ENCODE measurements at places on chromosomes 5 and 9.

GRCh38 chr5:81838307-81838906 lies 87.5 kb upstream of the SSBP2 start:
- no peak for DNase-seq

DNA sequence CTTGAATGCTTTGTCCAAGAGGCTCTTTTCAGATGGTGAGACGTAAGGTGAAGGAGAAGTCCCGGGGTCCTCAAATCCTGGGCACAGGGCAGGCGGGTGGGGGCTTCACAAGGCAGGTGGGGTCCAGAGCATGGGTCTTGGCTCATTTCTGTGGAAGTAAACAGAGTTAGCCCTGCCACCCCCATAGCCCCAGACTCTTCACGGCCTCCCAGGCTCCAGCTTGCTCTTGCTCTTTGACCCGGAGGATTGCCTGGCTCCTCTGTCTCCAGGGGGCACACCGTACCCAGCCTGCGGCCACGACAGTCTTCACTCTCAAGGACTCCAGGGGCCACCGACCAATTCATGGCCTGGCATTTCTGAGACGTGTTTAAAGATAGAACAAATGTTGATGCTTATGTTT lies 28.8 kb upstream of the POMT1 start:
- DNase-seq, result no peak

GRCh38 chr9:113567361-113568080 lies 104.0 kb downstream of the RGS3 start:
- no peak for DNase-seq

DNA sequence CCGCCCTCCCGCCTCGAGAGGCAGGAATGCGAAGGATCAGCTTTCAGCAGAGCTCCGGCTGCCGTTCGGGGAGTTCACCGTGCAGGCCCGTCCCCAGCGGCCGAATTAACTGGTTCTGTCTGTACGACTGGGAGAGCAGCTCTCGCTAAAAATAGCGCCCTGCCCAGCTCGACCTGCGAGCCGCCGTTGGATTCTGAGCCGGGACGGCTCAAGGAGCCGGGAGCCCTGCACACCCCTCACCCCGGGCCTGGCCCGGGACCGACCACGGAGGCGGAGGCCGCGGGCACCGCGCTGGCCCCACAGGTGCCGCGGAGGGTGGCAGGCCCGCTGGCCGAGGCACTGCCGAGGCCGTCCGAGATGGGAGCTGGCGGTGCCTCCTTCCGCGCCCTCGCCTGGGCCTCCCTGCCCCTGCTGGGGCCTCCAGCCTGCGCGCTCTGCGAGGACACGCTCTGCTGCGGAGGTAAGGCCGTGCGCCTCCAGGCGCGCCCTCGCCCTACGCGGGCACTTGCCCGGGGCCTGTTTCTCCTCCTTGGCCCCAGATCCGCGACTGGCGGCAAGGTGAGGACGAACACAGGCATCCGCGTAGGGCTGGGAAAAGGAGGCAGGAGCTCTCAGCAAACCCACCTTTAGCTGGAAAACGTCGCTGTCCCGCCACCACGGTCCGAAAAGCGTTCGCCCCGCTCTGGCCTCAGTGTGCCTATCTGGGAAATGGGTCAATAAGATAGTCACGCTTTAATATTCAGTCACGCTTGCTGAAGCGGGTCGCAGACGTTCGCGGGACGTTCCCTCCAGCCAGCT lies 53.1 kb upstream of the DAB2IP start:
- no peak for DNase-seq

DNA sequence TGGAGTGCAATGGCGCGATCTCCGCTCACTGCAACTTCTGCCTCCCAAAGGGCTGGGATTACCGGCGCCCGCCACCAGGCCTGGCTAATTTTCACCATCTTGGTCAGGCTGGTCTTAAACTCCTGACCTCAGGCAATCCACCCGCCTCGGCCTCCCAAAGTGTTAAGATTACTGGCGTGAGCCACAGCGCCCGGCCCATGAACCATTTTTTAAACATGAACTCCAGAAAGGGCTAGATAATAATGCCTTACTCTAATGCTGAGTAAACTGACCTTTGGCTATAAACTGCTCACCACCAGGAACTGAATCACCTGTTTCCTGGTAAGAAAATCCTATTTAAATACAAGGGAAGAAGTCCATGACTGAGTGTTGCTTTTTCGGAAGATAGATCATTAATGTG lies 23.2 kb upstream of the DAB2 start:
- DNase-seq, result no peak

- DNase-seq, result no peak
Measured at GRCh38 chr5:142571371-142571770, 114.5 kb downstream of the FGF1 start.

- DNase-seq, result no peak
Measured at GRCh38 chr9:69797675-69798074, 22.9 kb upstream of the CFAP95 start.

- DNase-seq, result no peak
Measured at GRCh38 chr9:97438666-97439065, 26.8 kb downstream of the TDRD7 start.

DNA sequence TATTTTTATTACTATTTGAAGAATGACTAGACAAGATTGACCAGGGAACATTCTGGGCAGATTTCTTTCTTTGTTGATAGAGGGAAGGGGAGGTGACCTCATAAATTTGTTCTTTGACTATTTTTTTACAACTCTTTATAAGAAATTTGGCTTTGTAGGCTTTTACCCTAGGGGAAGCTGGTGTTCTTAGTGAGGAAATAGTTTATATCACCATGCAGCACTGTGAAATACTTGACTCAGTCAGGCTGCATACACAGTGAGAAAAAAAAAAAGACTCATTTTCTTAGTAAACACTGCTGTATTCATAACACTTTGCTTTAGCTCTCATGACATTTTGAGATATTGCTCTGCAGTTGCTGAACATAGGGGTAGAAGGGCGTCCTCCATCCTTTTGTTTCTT lies 336.6 kb upstream of the PIK3R1 start:
- no peak for DNase-seq

GRCh38 chr9:112836394-112836793 lies 54.3 kb downstream of the SLC46A2 start:
- no peak for DNase-seq

GRCh38 chr5:57683036-57683630 lies 200.5 kb upstream of the ACTBL2 start:
- no peak for DNase-seq

- DNase-seq, result no peak
Measured at GRCh38 chr9:108052431-108053080, 563.0 kb upstream of the KLF4 start.

GRCh38 chr9:109251080-109251775 lies 69.6 kb downstream of the EPB41L4B start:
- no peak for DNase-seq

- no peak for DNase-seq
Measured at GRCh38 chr5:120765189-120765588, 301.1 kb downstream of the PRR16 start.

- no peak for DNase-seq
Measured at GRCh38 chr5:125424402-125425141, 678.1 kb upstream of the ZNF608 start.

DNA sequence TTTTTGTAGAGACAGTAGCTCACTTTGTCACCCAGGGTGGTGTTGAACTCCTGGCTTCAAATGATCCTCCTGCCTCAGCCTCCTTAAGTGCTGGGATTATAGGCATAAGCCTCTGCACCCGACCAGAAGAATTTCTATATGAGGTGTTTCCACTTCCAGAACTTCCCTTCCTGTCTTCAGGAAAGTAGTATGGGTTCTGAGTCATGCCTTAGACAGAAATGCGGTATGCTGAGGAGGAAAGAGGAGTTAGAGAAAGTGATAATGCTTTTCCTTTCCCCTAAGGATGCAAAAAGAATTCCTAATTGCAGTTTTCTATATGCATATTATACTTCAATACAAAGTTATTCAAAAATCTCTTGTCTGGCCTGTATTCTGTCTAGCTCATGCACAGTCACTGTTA lies 16.4 kb upstream of the ADAMTSL1 start:
- DNase-seq, result no peak

DNA sequence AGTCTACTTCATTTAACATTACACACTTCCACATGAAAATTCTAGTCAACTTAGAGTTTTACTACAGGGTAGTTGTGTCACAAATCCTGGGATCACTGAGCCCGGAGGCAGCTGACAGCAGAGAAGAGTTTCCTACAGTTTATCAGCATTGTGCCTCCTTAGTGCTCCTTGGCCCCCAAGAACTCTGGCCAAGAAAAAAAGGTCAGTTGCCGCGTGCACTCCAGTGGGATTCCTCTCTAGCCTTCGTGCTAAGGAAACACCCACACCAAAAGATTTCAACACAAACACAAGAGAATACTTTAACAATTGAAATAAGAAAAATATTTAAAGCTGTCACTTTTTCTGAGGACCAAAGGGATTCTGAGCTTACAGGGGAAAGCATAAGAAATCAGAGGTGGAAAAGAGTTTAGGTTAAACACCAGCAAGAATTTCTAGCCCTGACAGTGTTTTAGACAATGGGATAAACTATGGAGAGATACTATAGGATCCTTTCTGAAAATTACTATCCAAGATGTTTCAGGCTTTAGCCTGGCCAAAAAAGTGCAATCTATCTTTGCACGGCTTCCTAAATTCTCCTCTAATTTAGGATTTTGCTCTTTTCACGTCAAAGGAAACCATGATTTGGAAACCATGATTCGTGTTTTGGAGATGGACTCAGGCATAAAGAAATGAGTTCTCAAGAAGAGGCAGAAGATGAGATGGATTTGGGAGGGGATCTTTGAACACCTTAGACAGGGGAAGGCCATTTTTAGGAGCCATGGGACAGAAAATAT lies 606.8 kb downstream of the RAB3C start:
- no peak for DNase-seq

DNA sequence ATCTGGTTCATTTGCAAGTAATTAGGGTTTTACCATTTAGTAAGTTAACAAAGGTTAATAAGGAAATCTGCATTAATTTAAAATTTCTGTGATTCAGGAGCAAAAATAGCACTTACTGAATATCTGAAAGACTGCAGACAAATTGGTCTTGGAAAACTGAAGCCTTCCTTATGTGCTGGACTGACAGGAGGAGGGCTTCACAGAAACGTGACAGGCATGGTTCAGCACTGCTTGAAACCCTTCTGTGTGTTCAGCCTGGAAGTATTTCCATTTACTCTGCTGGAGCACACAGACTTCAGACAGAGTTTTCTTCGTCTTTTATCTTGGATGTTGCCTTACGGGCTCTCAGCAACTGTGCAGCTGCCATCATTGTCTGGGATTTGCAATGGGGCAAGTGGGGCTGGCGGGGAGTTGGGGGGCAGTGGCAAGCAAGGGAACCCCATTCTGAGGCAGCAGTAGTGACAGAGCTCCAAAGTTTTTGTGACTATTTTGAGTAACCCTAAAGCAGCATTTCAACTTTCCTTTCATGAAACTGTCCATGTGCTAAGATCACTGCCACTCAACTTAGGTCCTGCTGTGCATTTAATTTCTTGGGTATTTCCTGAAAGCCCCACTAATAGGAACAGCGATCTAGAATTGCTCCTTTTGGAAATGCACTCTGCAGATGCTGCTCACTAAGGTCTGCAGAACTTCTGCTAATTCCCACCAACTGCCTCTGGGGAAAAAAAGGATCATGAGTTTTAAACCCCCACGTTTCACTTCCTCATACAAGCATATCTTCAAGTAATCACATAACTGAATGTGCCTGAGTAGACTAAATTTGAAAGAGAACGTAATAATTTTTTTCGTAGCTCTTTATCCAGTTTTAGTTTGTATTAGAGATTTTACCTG lies 56.6 kb downstream of the KCNN2 start:
- no peak for DNase-seq

GRCh38 chr9:98539954-98540353 lies 168.8 kb downstream of the GABBR2 start:
- no peak for DNase-seq

GRCh38 chr5:88691945-88692868 lies 190.8 kb downstream of the MEF2C start:
- DNase-seq, result no peak

DNA sequence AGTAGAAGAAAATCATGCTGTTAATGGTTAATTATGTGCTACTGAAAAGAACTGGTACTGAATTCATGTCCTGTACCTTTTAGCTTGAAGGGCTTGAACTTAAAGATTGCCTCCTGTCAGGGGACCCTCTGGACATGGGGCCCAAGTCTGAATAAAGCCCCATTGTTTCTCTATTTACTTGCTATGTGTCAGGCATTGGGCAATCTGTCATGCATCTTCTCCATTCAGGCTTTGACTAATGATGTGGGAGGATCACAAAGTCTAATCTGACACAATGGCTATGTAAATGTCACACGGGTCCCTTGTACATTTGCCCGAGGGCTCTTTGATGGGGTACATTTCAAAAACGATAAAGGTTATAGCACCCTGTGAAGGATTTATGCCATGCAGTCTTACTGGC lies 64.0 kb upstream of the TUSC1 start:
- no peak for DNase-seq

DNA sequence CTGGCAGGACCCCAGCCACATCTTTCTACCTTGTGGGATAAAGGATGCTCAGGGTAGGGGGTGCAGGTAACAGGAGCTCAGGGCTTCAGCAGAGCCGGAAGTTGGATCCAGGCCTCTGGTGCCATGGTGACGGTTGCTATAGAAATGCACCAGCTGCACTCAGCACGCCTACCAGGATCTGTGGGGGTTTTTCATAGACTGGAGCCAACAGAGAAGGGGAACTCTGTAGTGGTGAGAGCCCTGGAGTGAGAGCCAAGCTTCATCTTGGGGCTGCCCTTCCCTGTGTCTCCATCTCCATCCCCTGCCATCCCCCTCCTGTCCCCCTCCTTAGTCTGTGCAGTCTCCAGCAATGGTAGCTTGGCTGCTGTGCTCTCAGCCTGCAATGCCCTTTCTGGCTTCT lies 27.5 kb upstream of the BOD1 start:
- DNase-seq, result no peak

DNA sequence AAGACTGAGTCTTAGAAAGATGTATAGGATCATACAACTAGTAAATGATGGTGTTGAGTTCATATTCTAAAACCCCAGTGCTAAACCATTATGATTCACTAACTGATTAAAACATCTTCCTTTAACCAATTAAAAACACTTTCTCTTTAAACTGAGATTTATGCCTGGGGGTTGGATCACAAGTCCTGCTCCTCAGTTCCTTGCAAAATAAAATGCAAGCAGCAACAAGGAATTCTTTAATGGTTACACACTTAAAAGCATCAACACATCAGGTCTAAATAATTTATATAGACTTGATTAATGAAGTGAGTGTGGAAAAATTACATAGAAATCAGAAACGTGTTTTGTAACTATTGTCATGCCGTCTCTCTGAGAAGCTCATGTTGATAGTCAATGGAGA lies 189.2 kb downstream of the TARS1 start:
- no peak for DNase-seq

DNA sequence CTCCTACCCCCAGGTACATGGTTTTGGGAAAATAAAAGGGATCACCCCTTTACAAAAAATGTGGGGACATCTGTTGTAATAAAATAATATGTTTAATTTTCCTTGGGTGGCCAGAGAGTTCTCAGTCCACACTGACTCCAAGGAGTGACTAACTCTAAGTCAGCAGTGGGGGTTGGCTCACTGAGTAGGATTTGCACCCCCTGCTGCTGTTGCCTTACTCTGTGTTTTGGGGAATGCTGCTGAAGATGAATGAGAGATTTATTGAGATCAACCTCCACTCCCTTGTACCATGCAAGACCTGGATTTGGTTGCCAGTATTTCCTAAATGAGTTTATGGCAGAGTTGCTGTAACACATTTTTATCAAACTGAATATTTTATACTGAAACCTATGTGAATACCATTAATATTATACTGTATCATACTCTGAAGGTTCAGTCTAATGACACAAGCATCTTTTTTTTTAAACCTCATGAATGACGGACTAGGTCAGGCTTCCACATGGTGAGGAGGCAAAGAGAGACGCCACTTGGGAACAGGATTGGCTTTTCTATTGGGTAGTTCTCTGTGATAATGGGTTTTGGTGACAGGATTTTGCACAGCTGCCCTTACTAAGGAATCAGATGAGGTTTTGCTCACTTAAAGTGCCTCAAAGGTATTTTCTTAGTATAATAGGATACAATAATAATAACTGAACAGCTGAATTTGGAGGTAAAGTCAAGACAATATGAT lies 121.3 kb upstream of the OSMR start:
- DNase-seq, result no peak

Data from activated naive CD8-positive, alpha-beta T cell treated with anti-CD3 and anti-CD28 coated beads, Interleukin-2, amount 50 U/mL, for 24 hours (primary cell).